WERI-Rb-1 (cell line): ENCODE measurements at places on chromosomes 11 and 22.

DNA sequence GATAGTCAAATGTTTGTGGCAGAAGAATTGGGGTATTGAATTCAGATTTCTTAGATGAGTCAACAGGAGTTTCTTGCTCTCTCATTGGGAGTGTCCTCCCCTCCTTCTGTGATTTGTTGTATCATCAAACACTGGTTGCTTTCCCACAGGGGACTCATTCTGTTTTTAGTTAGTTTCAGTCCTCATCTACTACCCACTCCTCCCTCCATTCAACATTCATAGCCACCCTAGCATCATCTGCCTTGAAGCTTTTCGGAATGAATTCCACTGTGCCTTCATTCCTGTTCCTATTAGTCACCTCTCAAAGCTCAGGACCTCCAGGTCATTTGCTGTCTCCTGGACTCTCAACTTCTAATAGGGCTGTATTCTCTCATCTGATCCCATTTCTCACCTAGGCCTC, 31.5 kb upstream of the RAB38 start:
- no peak for DNase-seq

- DNase-seq = no peak
Measured at GRCh38 chr11:47504910-47505309, 48.0 kb downstream of the CELF1 start.

- no peak for DNase-seq
Measured at GRCh38 chr11:12044799-12045198, 36.4 kb upstream of the DKK3 start.

GRCh38 chr22:25000686-25001085, 48.2 kb downstream of the KIAA1671 start:
- DNase-seq = no peak

DNA sequence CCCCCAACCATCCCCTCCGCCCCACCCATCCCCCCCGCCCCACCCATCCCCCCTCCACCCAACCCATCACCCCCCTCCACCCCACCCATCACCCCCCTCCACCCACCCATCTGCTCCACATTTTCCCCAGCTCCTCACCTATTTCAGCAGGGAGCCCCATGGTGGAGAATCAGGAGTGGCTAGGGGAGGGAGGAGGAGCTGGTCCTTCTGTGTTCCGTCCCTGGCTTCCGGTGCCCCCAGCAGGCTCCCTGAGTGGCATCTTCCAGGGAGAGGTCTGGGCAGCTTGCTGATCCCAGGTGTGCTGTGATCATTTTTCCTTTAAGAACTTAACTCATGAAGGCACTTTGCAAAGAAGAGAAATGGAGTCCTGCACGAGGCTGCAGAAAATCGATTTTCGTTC, 365.8 kb downstream of the TBC1D22A start:
- DNase-seq = no peak
